Amniotic epithelial cell (primary cell): ENCODE measurements at places on chromosomes 4 and X.

DNA sequence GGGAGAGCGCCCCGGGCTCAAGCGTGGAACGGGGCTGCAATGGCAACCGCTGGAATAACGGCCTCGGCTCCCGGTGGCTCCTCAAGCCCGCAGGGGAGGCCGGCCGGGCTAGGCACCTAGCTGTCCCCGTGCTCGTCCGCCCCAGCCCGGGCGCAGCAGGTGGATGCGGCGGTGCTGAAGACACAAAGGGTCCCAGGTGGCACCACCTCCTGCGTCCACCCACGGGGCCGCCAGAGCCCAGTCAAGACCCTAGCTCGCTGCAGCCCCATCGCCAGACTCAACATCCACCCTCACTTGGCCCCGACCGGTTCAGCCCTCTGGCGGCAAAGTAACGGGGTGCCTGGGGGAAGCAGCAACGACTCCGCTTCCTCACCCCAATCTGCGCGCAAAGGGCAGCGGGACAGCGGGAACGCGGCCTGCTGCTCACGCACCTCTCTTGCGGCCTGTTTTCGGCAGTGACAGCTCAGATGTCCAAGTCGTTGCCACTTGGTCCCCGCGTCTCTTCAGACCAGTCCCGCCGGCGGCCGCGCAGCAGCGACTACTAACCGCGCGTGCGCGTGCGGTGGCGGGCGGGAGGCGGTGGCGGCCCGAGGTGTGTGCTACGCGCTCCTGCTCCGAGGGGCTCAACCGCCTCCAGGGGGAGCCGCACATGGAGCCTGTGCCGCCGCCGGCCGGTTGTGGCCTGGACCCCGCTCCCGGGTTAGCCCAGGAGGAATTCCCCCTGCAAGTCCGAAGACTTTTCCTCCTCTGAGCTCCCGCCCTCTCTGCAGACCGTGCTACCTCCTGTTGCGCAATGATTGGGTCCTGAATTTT lies at the start of gene CLGN:
Gene CLGN (minus strand): TSS at position 543 of the 813 bp plus-strand sequence. CDS start 14,570 bp downstream, outside the sequence.
- peak; percentile 45 for DNase-seq

DNA sequence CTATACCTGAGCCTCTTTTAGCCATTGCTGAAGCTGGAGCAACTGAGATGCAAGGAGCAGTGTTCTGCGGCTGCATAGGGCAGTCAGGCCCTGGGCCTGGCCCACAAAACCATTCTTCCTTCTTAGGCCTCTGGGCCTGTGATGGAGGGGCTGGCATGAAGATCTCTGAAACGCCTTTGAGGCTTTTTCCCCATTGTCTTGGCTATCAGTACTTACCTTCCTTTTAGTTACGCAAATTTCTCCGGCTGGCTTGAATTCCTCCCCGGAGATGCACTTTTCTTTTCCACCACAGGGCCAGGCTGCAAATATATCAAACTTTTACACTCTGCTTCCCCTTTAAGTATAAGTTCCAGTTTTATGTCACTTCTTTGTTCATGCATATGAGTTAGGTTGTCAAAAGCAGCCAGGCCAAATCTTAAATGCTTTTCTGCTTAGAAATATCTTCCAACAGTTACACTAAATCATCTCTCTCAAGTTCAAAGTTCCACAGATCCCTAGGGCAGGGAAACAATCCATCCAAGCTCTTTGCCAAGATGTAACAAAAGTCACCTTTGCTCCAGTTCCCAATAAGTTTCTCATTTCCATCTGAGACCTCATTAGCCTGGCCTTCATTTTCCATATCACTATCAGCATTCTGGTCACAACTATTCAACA lies 194.4 kb upstream of the PCDH7 start:
- DNase-seq: no peak

GRCh38 chrX:150372280-150372679 lies 9.2 kb downstream of the MAMLD1 start:
- no peak for DNase-seq

DNA sequence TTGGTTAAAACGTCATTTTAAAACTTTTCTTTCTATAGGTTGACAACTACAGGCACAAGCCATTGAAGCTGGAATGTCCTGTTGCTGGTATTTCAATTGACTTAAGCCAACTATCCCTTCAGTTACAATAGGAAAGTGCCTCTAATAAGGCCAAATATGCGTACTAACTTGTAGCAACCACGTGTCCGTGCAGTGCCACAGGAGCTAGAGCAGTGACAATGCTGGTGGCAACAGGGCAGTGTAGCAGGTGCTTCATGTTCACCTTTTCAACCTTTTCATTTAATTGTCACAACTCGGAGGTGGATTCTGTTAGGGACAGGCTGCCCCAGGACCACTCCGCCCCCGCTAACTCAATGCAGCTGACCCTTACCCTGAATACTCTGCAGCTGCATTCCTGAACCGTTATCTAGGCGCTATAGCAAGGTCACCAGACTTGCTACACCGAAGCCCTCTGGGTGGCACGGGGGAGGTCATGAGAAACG lies 37.7 kb downstream of the ERVMER34-1 start:
- DNase-seq: no peak

GRCh38 chr4:113742643-113743042 lies 18.9 kb downstream of the CAMK2D start:
- no peak for DNase-seq

GRCh38 chr4:10128761-10129160 lies 12.2 kb upstream of the WDR1 start:
- no peak for DNase-seq

GRCh38 chrX:39253551-39253950 lies 452.3 kb downstream of the MID1IP1 start:
- peak; percentile 1 for DNase-seq

GRCh38 chr4:81930506-81931238 lies 443.1 kb downstream of the HNRNPD start:
- no peak for DNase-seq

DNA sequence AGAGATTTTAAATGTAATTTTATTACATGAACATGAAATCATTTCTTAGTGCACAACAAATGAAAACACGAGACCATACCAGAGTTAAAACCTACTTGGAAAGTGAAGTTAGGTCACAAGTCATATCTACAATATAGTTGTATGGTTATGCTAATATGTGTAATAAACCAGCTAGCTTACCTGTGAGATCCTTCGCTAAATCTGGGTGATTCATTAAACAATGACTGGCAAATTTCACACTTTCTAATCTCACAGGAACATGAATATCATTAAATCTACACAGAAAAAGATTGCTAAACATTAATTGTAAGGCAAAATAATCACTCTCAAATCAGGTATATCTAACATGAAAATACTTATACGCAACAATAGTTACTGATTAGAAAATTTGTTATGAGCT lies 67.6 kb downstream of the PDS5A start:
- DNase-seq: no peak

DNA sequence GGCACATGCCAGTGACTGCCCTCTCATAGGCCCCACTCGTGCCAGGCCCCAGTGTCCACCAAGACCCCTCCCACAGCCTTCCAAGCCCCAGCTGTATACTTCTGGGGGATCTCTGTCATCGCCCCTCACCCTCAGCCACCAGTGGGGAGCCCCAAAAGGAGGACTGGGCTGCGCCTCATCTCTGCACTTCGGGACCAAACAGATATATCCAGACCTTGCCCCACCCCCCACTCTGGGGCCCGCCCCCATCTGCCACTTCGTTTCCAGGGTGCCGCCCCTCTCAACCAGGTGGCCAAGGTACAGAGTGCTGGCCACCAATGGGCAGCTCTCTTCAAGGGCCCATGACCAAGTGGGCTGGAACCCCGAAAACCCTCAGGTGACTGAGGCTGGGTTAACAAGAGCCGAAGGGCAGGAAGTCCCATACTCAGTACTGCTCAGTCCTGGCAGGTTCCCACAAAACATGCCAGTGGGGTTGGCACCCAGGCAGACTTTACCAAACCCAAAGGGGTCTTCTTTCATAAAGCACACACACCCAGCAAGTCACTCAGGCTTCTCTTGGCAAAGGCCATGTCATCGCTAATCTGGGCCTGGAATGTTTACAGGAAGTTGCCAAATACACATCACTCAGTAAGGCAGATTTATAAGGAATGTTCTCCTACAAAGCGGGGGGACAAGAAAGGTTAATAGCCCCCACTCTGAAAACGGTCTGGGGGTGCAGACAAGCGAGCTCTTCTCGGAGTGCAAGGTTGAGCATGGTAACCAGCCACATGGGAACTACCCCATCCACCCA lies 4.4 kb downstream of the ZFYVE28 start:
- peak; percentile 54 for DNase-seq

DNA sequence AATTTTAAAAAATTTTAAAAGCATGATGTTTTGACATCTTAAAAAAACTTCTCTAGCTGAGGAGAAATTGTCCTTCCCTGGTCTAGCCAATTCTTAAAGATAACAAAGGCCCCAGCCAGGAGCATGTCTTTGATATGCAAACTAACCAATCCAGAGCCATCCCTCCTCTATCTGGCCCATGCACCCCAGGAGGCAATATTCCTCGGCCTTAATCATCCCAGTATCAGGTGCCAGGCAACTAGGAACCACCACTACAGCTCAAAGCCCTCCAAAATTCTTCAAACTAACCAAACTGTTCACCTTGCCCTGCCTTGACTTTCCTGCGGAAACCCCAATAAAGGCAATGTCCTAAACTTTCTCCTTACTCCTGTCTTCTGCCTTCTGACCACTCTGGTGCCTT lies 97.8 kb upstream of the USP9X start:
- DNase-seq: no peak

DNA sequence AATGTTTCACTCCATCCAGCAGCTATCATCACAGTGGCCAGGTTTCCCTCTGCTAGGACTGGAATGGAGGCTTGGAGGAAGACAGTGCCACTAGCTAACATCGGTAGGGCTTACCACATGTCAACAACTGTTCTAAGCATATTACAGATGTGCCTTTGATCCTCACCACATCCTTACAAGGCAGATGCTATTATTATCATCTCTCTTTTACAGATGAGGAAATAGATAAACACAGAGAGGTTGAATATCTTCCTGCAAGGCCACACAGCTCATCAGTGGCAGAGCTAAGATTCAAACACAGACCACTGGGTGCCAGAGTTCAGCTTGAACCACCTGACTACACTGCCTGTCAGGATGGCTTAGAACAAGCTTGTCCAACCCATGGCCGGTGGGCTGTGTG lies 47.4 kb downstream of the MAMLD1 start:
- no peak for DNase-seq

DNA sequence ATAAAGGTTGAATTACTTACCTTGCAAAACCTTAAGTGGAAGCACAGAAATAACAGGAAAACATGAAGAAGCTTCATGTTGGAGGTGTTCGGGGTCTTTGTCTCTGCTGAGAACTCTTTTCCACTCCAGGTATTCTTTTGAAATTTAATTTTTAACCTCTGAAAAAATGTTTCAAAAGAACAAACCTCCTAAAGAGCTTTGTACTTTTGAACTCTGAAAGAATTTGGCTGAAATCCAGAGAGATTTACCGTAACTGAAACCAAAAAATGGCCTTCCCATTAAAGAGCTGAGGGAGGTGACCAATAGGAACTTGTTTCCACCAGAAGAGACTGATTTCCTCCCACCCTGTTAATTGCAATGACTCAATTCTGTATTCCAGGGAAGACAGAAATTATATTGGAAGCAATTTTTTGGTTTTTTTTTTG lies at the start of gene CFI:
Gene CFI (minus strand): TSS at position 105 of the 425 bp plus-strand sequence. CDS start 28 bp downstream, at position 77.
- DNase-seq: peak; percentile 88

DNA sequence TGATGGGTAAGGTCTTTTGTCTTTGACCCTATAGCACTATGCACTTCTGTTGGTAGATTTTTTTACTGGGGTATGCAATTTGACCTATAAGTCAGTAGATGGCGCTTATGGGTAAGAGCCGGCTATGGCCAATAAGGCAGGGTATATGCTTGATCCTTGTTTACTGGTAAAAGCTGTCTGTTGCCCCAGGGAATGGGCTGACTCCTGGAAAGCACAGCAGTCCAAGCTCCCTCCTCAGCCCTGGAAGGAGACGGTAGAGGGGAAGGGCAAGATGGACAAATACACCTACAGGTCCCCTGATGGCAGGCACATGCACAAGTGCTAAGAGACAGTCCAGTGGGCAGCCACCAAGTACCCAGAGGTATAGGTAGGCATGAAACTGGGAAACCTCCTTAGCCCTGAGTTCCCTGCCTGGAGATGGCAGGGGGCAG lies 63.7 kb downstream of the ADAMTS3 start:
- DNase-seq: peak; percentile 68
